Neural crest cell (in vitro differentiated cells): ENCODE measurements at places on chromosomes 7 and 10. TPM values are rescaled to one million over a fixed set of nuclear protein-coding genes. Genes with fewer than 3 reads are reported as not detected.

DNA sequence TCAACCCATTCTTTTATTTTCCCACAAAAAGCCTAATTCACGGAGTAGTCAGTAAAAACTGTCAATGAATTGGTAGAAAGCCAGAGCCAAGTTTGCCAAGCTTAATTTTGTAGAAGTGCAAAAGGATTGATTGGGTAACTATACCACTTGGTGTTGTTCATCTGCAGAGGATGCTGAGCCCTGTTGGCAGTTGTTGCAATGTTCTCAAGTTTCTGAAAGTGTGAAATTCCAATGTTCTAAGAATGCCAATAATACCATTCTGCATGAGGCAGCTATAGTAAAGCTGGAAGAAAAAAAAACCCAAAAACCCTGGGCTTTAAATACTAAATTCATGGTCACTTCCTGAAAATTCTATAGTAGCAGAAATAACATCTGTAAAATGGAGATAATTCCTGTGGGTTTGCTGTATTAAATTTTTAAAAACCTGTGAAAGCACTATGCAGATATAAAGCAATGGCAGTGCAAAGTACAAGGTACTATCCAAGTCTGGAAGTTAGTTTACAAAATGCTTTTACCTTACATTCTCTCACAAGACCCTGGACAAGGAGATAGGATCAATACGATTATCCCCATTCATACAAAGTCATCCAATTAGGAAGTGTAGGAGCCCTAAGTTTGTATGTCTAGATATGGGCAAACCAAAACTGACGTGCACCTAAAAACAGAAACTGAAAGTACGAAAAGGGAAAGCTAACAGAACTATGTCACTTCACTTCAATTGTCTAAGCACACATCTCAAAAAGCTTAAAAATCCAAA lies 6.0 kb upstream of the PON1 start:
- no peak for DNase-seq

- DNase-seq: peak; percentile 58
These were observed 748 bp downstream of the PHTF2 start for GRCh38 chr7:77799078-77799964.

INSYN2A gene
- total RNA-seq: 0.09 and 0.12 TPM in 2 replicates

DNA sequence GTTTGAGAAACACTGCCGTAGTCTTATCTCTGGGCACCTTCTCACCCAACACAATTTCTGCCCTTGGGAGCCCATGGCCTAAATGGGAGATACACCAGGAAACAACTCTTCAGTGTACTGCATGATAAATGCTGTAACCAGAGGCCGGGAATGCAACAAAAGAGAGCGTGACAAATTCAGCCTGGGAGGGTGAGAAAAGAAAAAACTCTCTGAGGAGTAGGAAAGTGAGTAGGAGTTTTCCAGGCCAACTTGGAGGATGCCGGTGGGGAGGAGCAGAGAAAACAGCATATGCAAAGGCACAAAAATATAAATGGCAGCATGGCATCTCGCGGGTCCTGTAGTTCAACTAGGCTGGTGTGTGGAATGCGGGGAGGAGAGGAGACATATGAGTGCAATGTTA lies 624.5 kb downstream of the PARD3 start:
- DNase-seq: no peak

DNA sequence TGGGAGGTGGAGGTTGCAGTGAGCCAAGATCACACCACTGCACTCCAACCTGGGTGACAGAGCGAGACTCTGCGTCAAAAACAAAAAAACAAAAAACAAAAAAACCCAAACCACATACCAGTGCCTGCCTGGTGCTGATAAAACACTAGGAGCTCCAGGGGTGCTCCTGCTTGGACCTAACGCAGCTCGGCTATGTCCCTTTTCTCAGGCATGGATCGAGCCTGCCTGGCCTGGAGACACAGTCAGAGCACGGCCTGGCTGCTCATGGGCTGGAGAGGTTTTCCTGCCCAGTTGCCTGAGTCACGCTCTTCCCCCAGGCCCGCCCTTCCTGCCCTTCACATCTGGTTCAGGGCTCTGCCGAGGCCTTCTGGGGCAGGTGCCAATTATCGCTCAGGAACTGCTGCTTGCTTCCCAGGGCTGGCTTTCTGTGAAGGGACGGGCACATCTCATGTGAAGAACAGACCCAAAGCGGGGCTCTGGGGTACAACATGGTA lies 12.6 kb upstream of the NPFFR1 start:
- no peak for DNase-seq

ENTPD1 gene
- 0.27 and 0.37 TPM in 2 replicates for total RNA-seq

NPTX2 gene
- 15.9 and 16.3 TPM in 2 replicates for total RNA-seq

GRCh38 chr7:80060218-80060806 lies 74.3 kb upstream of the GNAI1 start:
- DNase-seq: no peak

SP8 gene
- total RNA-seq: 33.7 and 34.1 TPM in 2 replicates

- no peak for DNase-seq
These were observed 13.9 kb upstream of the FBXW4 start for GRCh38 chr10:101708870-101709269.

DNA sequence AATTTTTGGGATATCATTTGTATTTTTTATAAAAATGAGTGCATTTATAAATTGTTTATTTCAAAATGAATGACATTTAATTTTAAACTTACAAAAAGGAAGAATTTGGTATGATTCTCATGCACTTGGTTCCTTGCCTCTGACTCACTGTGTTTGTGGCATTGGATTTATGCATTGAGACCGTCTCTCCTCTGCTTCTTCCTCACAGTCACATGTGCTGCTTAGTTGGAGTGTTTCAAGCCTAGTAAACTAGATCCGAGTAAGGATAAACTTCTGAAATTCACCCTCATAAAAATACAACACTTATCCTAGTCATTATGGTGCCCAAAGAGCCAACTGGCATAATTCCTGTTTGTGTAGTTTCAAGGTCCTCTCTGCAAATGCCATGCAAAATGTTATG lies 19.1 kb upstream of the FZD8 start:
- DNase-seq: no peak

SRI gene
- total RNA-seq: 143 and 153 TPM in 2 replicates

DNA sequence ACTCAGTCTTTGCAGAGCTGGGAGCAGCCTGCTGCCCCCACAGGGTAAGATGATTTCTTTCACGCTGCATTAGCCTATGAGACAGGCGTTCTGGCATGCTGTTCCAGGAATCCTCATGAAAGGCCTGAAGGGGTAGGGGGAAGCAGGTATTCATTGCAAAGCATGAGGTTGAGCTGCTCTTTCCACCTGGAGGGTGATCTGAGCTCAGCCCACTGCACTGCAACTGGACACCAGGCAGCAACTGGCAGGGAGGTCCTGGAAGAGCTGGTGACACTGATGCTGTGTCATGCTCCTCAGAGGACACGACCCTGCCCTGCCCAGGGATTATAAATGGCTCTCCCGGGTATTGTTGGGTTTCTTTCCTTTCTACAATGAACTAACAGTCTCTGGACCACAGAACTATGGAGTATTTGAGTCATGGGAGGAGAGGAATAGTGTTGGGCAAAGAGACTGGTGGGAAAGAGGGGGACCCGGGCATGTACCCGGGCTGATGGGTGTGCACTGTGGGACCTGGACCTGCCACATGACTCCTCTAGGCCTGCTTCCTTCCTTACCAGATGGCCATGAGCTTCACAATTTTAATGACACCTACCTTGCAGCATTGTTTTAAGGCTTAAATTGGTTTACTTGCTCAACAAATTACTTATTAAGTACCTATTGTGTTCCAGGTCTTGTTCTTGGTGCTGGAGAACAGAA lies 24.3 kb downstream of the SLC25A28 start:
- DNase-seq: no peak

GRCh38 chr7:130305433-130306042 lies 12.6 kb downstream of the CPA4 start:
- DNase-seq: no peak

ANLN gene
- 85.5 and 87.1 TPM in 2 replicates for total RNA-seq

- DNase-seq: no peak
These were observed 270.6 kb downstream of the TWIST1 start for GRCh38 chr7:18846765-18847215.

CACNB2 gene
- total RNA-seq: 2.1 and 2.2 TPM in 2 replicates

SEMA3E gene
- 0.09 and 0.41 TPM in 2 replicates for total RNA-seq

DNA sequence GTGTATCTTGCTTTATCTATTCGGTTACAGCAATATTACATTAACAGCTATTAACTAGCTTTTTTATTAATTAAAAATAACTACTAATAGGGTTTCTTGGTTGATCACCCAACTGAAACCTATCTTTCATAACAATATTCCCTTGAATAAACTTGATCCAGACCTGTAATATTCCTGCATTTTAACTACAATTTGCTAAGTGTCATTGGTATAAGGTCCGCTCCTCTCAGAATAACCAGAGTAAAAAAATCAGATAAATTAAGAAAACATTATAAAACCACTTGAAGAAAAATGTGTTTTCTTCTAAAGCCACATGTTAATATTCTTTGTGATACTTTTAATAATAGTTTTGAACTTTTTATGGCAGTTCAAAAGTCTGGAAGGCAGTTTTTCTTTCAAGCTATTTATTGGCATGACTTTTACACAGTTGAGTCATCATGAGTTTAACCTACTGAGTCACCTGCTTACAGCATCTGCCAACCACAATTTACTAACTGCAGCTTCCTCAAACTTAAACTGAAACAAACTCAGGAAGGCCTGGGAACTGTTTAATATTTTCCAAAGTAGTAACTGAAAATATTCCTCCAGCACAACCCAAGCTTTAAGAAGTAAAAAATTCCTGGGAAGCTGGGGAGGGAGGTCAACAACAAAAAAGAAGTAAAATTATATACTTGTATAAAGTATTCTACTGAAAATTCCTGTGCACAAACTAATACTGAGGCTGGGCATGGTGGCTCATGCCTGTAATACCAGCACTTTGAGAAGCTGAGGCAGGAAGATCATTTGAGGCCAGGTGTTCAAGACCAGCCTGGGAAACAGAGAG lies 103.2 kb downstream of the NRBF2 start:
- DNase-seq: no peak

- DNase-seq: peak; percentile 36
These were observed 2.0 kb downstream of the ZMIZ1 start for GRCh38 chr10:79070606-79071395.

DNA sequence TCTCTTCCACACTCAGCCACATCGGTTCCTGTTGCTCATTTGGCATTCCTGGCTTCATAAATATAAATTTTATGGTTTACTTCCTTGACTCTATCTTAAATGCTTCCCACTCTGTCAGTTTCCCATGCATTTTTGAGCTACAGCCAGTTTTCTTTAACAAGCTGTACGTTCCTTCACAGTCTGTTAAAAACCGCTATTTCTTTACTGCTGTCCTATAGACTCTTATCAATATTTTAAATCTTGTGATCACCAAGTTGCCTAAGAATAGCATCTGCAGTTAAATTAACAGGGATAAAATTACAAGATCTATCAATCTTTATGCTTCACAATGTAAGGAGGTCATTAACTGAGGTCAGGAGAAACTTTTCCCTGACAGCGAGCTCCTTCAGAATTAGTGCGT lies 103.1 kb upstream of the RHOBTB1 start:
- no peak for DNase-seq

DNA sequence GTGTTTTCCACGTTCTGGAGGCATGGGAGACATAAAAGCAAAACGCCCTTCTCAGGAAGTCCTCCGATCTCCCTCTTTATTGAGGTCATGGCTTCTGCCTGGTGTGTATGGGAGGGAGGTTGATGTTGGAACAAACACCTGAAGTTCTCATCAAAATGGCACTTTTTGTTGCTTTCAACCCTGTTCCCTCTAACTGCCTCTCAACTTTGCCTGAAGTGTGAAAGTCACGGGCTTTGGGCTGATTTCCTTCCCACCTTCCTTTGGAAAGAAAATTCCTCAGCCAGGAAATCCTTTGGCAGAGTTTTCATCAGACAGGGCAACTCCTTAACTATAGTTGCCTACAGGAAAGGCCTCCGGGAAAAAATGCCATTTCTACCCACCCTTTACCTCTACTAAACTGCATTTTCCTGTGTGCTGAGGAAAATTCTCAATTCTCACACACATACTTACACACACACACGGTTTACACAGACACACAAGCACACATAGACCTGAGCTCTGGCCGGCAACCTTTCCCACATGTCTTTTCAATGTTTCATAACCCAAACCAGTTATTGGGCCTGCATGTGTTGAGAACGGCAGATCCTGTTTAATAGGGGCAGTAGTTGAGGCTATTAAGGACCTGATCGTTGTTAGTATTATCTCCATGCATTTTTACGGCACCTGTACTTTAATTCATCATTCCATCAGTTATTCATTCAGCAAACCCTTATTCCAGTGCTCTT lies 36.4 kb downstream of the CYP17A1 start:
- no peak for DNase-seq

DNA sequence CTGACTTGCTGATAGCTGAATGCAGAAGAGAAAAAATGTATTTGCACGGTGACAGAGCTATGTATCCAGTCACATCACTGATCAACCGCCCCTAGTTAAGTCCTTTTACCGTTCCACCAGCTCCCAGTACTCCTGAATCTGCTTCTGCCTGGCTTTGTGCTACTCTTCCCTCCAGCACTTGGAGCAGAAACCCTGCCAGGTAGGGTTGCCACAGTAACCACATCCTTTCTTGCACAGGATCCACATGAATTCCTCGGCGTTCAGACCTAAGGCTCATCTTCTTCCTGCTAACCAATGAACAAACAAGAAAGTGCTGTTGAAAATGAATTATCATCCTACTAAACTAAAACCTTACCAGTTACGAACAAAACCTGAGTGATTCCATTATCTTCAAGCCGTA lies 52.0 kb upstream of the KCTD7 start:
- no peak for DNase-seq

FEZF1 gene
- not detected in 2 replicates for total RNA-seq

GRCh38 chr7:31957090-31957720 lies 113.0 kb downstream of the PDE1C start:
- no peak for DNase-seq

ANKRD16 gene
- 10.7 and 13.3 TPM in 2 replicates for total RNA-seq

GRCh38 chr7:25386311-25386744 lies 158.0 kb upstream of the NPVF start:
- no peak for DNase-seq

C7orf33 gene
- total RNA-seq: not detected in 2 replicates

- peak; percentile 74 for DNase-seq
These were observed at the start of gene HOXA1 for GRCh38 chr7:27095897-27096767. TSS of gene HOXA1 (minus strand) at chr7:27096000. CDS start at chr7:27095912, 88 bp downstream.

DNA sequence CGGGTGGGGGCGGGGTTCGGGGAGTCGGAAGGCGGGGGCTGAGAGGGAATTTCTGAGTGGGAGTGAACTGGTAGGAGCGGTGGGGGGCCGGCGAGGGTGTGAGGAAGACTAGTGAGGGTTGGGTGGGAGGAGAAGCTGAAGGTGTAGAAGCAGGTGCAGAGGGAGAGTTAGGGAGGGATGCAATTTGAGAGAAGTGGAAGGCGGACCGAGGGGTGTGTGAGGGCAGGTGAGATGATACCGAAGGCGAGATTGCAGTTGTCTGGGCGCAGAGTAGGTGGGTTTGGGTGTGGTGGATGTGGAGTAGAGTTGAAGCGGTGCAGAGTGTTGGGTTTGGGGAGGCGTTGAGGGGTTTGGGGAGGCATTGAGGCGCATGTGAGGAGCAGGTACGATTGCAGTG lies 643 bp downstream of the KAT6B start:
- no peak for DNase-seq

DNA sequence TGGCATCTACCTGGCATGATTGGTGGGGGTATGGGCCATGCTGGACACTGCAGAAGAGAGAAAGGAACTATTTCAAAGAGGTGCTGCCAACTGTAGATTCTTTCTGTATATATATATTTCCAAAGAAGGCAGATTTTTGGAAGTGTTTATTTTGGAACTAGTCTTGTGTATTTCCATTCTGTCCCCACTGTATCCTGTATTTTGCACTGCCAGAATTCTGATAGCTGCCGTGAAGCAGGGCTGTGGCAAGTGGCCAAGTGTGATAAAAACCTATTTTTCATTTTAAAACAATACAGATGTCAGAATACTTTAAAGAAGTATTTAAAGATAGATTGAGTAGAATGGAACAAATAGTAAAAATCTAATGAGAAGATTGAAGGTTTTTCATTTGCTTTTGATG lies 17.1 kb downstream of the MCU start:
- DNase-seq: no peak

GRCh38 chr10:49486738-49487137 lies 52.2 kb downstream of the ERCC6 start:
- DNase-seq: no peak
